Neural progenitor cell (in vitro differentiated cells): ENCODE measurements at places on chromosomes 7 and 10. TPM values are rescaled to one million over a fixed set of nuclear protein-coding genes. Genes with fewer than 3 reads are reported as not detected.

DNA sequence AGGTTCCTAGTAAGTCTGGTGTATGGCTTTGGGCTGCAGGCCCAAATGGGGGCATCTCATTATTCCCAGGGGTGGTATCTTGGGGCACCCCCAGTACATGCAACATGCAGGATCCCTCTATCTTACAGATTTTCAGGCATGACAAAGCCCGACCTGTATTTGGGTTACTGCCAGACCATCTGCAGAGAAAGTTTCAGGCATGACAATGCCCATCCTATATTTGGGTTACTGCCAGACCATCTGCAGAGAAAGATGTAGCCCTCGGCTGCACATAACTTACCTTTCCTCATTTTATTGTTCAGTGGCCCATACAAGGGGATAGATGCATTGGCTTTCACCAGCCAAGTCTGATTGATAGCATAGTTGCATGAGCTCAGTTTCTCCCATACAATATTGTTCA, 112.2 kb upstream of the RAB18 start:
- H3K4me3 ChIP-seq: no peak overlapping the region
- H3K27me3 ChIP-seq: no peaks in the 10 kb centered on the region
- H3K4me1 ChIP-seq: no peaks in the 10 kb centered on the region
- H3K36me3 ChIP-seq: no peaks in the 10 kb centered on the region

GRCh38 chr10:7258948-7259523, 151.8 kb downstream of the SFMBT2 start:
- H3K36me3 ChIP-seq: no peaks in the 10 kb centered on the region
- peaks cover under 1% of the 10 kb centered on the region for H3K4me1 ChIP-seq
- no peaks in the 10 kb centered on the region for H3K27me3 ChIP-seq
- DNase-seq: no peak

DNA sequence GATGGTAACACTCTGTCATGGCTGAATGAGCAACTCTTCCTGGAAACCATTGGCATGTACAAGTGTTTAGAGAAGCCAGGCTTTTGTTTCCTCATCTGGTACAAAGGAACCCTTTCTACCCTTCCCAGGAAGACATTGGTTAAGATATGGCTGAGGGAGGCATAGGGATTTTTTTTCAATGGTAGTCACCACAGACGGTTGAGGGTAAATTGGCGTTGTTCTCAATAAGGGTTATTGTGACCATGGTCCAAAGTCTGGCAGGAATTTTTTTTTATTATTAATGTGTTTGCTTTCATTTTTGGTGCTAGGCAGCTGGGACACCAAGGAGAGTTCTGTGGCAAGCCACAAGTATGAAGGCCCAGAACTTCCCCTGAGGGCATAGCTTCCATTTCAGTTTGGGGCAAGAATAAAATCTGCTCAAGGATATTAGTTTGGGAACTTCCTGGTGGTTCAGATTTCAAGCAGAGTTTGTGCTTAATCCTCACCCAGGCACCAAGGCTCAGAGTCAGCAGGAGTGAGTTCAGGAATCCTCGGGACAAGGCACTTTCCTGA, at the start of gene PLEKHS1:
PLEKHS1 (plus strand) TSS at position 502 of the 552 bp plus-strand sequence. CDS start 3,596 bp downstream, outside the sequence.
- no peak within 1 kb of the TSS for H3K27ac ChIP-seq
- H3K36me3 ChIP-seq: no peaks in the 10 kb centered on the region
- H3K4me3 ChIP-seq: no peak within 1 kb of the TSS
- no peaks in the 10 kb centered on the region for H3K27me3 ChIP-seq
- H3K4me1 ChIP-seq: no peaks in the 10 kb centered on the region

- H3K4me3 ChIP-seq: no peak overlapping the region
- no peak overlapping the region for H3K27ac ChIP-seq
- no peaks in the 10 kb centered on the region for H3K36me3 ChIP-seq
These were observed 43.6 kb downstream of the ANKRD61 start for GRCh38 chr7:6074612-6075380.

- no peak overlapping the region for H3K4me3 ChIP-seq
- no peak for DNase-seq
- peaks cover 5% of the 10 kb centered on the region for H3K4me1 ChIP-seq
- no peaks in the 10 kb centered on the region for H3K36me3 ChIP-seq
These were observed 182.4 kb downstream of the DOCK4 start for GRCh38 chr7:112023786-112024185.

GRCh38 chr7:1539882-1540775, 9.6 kb downstream of the MAFK start:
- H3K27ac ChIP-seq: no peak overlapping the region
- no peak overlapping the region for H3K4me3 ChIP-seq
- no peaks in the 10 kb centered on the region for H3K27me3 ChIP-seq
- no peaks in the 10 kb centered on the region for H3K36me3 ChIP-seq

DNA sequence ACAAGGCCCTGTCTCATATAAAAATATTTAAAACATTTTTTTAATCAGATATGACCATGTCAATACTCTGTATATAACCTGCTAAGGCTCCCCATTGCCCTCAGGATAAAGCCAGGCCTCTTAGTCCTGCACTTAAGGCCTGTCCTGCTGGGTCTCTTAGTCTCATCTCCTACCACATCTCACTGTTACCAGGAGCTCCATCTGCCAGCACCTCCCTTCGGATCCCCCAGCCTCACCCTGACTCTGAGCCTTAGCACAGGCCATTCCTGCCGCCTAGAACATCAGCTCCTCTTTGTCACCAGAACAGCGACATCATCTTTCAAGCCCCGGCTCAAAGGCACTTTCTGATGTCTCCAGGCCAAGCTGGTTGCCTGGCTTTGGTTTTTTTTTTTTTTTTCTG, 25.7 kb upstream of the GTF2IRD1 start:
- H3K27me3 ChIP-seq: no peaks in the 10 kb centered on the region
- no peaks in the 10 kb centered on the region for H3K4me1 ChIP-seq
- H3K27ac ChIP-seq: no peak overlapping the region
- no peak for DNase-seq
- no peaks in the 10 kb centered on the region for H3K36me3 ChIP-seq

DNA sequence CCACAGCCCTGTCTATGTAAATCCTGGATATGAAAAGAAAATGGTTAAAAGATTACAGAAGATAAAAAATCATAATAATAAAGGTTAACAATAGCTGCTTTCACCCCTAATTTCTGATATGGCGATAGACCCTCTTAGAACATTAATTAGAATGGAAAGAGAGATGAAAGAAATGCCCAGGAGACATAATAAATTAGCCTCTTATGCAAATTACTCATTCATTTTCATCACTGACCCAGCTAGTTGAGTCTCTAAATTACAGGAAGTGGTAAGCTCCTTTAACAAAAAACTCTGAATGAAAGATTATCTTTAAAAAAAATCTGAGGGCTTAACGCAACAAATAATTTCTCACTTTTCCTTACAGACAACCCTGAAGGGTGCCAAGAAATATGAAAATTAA, 12.4 kb downstream of the GFRA1 start:
- H3K4me3 ChIP-seq: no peak overlapping the region
- no peaks in the 10 kb centered on the region for H3K27me3 ChIP-seq
- H3K36me3 ChIP-seq: no peaks in the 10 kb centered on the region

GRCh38 chr7:84669177-84669732, 474.7 kb upstream of the SEMA3A start:
- no peak overlapping the region for H3K27ac ChIP-seq
- no peak for DNase-seq
- no peaks in the 10 kb centered on the region for H3K27me3 ChIP-seq
- no peaks in the 10 kb centered on the region for H3K36me3 ChIP-seq
- H3K4me3 ChIP-seq: no peak overlapping the region

DNA sequence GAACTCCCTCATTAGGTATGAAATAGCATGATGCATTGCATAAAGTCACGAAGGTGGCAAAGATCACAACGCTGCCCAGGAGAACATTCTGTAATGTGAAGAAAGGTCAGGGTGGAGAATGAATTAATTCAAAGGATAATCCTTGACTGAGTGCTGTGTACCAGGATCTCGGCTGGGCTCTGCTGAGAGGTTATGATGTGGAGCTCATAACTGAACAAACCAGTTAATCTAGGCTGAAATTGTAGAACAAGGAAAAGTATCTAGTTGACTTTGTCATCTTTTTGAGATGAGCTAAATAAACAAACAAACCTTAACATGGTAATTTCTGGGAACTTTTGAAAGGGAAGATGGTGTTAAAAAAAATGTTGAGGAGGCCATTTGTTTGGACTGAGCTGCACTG, 6.1 kb downstream of the MSMB start:
- no peaks in the 10 kb centered on the region for H3K4me1 ChIP-seq
- DNase-seq: no peak
- no peaks in the 10 kb centered on the region for H3K36me3 ChIP-seq
- no peak overlapping the region for H3K4me3 ChIP-seq
- H3K27me3 ChIP-seq: no peaks in the 10 kb centered on the region

Gene MNX1
- not detected in 2 replicates for total RNA-seq

Gene NHLRC2
- 38.0 and 47.6 TPM in 2 replicates for total RNA-seq

Gene FEZF1
- 330 and 467 TPM in 2 replicates for total RNA-seq

Gene LRRC61
- total RNA-seq: 2.0 and 14.3 TPM in 2 replicates

Gene HOXA3
- not detected in 2 replicates for total RNA-seq

Gene AEBP1
- 4.5 and 16.7 TPM in 2 replicates for total RNA-seq

Gene NRG3
- total RNA-seq: 1.9 and 3.8 TPM in 2 replicates
